ENCODE measurements at places on chromosomes 2 and 18. TPM values are rescaled to one million over a fixed set of nuclear protein-coding genes. Genes with fewer than 3 reads are reported as not detected.

PREPL gene
- 28.6 TPM for total RNA-seq

LBX2 gene
- 0.09 TPM for total RNA-seq

TUBB8B gene
- total RNA-seq: 0.14 TPM

PPP3R1 gene
- 14.6 TPM for total RNA-seq

FOXD4L1 gene
- total RNA-seq: 0.24 TPM

PLGLB2 gene
- 1.5 TPM for total RNA-seq

PDE11A gene
- total RNA-seq: 0.14 TPM

COMMD1 gene
- 39.9 TPM for total RNA-seq

KCNF1 gene
- total RNA-seq: 0.57 TPM

THOC1 gene
- total RNA-seq: 45.3 TPM

SLC9A2 gene
- total RNA-seq: 0.66 TPM

MEIS1 gene
- total RNA-seq: 9.8 TPM

PLCL1 gene
- total RNA-seq: 16.5 TPM

TTC31 gene
- 10.3 TPM for total RNA-seq

PDCD1 gene
- total RNA-seq: 16.0 TPM

STEAP3 gene
- total RNA-seq: 0.90 TPM

GRP gene
- not detected for total RNA-seq

ASB18 gene
- total RNA-seq: not detected

Data from thymus (tissue), 14 donors.